ENCODE measurements at places on chromosomes 6 and 20.

DNA sequence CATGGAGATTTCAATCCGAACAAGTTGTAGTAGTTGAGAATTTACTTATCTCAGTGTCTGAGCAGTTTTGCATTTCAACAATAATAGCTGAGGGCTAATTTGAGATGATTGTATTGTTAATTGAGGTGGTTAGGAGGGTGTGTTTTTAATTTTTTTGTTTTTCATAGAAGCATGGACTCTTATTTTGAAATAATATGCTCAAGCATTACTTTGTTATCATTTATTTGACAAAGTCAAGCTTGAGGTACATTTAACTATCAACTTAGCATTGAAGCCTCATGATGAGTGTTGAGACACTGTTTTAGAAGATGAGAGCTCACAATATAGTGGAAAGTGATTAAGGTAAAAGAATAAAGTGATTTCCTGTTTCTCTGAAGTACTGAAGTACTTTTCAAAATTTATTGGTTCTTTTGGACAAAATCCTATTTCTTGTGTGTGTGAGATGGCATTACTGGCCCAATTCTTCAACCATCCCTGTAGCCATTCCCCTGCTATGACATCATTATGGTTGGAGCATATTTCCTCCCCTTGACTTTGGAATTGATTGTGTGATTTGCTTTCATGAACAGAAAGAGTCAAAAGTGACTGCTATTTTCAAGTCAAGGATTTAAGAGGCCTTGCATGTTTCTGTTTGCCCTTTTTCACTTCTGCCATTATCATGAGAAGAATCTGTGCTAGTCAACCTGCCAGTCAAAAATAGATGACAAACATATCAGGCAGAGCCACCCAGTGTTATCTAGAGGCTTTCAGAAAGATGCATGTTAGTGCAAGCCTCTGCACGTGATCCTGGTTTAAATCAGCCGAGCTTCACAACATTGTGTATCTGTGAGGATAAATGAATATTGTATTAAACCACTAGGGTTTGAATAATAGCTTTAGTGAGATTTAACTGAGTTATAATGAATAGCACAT lies 1112.3 kb upstream of the CITED2 start:
- no peak for DNase-seq

DNA sequence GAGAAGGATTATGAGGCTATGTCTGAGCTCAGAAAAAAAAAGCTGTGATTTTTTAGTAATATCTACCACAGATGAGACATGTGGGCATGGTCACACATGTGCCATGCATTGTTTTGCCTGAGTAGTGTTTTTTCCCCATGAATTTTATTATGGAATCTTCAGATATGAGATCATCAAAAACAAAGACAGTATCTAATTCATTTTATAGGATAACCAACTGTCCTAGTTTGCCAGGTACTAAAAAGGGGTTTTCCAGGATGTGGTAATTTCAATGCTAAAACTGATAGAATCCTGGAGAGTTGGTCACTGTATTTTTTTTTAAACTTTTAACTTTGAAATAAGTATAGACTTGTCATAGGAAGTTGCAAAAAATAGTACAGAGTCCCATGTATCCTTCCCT lies 127.4 kb upstream of the MAP3K7 start:
- DNase-seq, result no peak

DNA sequence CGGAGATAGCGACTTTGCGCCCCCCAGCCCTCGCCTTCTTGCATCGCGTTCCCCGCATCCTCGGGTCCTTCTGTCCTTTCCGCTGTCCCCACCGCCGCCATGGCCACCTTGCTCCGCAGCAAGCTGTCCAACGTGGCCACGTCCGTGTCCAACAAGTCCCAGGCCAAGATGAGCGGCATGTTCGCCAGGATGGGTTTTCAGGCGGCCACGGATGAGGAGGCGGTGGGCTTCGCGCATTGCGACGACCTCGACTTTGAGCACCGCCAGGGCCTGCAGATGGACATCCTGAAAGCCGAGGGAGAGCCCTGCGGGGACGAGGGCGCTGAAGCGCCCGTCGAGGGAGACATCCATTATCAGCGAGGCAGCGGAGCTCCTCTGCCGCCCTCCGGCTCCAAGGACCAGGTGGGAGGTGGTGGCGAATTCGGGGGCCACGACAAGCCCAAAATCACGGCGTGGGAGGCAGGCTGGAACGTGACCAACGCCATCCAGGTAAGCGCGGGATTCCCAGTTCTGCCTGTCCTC lies 401 bp downstream of the SLC32A1 start:
- DNase-seq, result no peak

- DNase-seq, result peak; percentile 95
Observed at GRCh38 chr6:44072959-44073611, 54.2 kb downstream of the MRPL14 start.

GRCh38 chr20:52076164-52076563 lies 115.4 kb downstream of the ZFP64 start:
- DNase-seq, result peak; percentile 62

GRCh38 chr20:24842918-24843715 lies 106.0 kb upstream of the CST7 start:
- DNase-seq, result no peak

DNA sequence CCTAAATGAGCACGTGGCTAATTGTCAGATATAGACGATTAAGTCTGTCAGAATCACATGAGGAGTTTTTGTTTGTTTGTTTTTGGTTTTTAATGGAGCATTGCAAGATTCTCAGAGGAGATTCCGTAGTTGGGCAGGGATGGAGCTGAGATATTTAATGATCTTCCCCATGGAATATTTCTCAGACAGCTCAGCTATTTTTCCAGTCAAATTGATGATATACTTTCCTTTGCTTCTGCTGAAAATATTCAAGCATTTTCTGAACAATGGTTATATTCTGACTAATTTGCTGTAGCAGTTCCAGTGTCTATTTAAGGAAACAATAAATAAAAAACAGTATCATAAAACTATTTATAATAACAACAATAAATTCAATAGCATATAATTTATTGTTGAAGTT lies 348.4 kb downstream of the KIF16B start:
- DNase-seq, result no peak

DNA sequence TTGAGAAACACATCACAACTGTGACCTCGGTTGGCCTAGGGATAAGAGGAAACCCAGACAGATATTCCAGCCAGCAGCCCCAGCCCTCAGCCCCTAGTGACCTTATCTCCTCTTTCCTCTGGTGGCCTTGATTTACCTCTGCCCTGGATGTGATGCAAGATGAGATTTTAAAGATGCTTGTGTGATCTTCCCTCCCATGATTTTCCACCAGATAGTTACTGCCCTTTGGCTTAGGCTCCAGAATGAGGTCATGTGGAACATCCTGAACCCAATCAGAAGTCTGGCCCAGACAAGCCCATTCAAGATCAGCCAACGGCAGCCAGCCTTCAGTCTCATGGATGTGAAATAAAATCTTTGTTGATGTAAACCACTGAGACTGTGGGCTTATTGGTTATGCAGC lies 104.0 kb downstream of the BANF2 start:
- no peak for DNase-seq

All from SK-N-SH (cell line).